ENCODE measurements at places on chromosomes 7 and 10.

GRCh38 chr7:129958643-129959470, 6.1 kb upstream of the UBE2H start:
- DNase-seq = no peak

DNA sequence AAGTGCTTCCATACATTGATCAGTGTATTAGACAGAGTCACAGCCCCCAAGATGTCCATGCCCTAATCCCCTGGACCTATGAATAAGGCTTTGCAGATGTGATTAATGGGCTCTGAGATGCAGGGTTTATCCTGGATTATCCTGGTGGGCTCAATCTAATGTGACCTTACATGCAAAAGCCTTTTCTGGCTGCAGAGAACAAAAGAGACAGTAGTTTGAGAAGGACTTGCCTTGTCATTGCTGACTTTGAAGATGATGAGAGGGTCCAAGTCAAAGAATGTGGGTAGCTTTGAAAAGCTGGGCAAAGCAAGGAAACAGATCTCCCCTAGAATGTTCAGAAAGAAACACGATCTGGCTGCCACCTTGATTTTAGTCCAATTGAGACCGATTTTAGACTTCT, 238.7 kb downstream of the CCSER2 start:
- no peak for DNase-seq

- no peak for DNase-seq
These were observed 147.2 kb downstream of the SFMBT2 start for GRCh38 chr10:7263616-7264015.

DNA sequence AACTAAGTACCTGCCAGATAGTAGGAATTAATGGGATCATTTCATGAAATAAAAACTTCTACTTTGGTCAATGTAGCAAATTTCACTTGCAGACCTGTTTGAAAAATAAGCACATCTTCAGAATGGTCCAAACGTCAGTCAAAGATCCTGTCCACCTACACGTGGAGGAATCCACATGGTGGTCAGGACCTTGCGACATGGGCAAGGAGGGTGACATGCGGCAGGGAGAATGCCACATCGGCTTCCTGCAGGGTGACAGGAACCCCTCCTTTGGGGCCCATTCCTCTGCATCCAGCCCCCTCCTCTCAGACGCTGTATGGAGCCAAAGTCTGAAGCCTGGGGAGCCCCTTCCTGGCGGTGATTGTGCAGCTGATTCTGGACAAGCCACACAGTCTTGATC, 95.5 kb upstream of the MGMT start:
- DNase-seq = no peak

DNA sequence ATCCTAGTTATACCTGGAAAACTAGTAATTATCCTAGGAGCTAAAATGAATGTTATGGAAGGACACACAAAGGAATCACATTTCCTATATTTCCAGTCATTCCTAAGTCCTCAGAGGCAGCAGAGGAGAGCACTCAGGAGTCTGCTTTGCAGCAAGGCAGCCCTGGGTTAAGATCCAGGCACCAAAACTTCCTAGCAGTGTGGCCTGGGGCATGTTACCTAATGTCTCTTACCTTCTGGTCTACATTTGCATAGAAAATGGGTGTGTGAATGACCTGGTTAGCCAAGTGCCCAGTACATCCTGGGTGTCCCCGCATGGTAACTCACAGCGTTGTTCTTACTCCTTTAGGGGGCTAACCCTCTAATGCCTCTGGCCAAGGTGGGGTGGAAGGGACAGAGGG, 135.9 kb downstream of the TAX1BP1 start:
- no peak for DNase-seq

GRCh38 chr10:3961082-3961481, 176.1 kb upstream of the KLF6 start:
- no peak for DNase-seq

DNA sequence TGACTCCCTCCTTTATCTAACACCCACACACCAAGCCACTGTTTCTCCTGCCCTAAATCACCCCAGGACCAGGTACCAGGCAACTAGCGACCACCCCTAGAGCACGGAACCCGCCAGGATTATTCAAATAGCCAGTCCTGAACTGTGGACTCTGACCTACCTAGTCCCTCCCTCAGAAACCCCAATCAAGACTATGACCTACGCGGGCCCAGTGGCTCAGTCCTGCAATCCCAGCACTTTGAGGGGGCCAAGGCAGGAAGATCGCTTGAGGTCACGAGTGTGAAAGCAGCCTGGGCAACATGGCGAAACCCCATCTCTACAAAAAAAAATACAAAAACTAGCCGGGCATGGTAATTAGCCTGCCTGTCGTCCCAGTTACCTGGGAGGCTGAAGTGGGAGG, 232.8 kb upstream of the FOXK1 start:
- no peak for DNase-seq

DNA sequence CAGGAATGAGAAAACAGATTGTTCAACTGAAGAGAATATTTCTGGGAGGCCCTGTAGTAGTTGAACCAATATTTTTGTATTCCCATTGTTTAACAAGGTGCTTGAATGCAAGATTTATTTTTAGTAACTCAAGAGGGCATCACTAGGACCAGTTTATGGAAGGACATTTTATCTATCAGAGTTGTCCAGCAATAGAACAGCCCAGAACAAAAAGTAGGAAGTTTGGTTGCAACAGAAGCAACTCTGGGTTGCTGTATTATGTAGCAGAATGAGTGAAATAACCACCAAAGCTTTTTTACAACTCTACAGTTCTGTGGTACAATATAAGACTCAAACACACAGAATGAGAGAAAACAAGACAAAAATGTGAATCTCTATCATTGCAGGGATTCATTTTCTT, 34.7 kb downstream of the CPED1 start:
- DNase-seq = no peak

DNA sequence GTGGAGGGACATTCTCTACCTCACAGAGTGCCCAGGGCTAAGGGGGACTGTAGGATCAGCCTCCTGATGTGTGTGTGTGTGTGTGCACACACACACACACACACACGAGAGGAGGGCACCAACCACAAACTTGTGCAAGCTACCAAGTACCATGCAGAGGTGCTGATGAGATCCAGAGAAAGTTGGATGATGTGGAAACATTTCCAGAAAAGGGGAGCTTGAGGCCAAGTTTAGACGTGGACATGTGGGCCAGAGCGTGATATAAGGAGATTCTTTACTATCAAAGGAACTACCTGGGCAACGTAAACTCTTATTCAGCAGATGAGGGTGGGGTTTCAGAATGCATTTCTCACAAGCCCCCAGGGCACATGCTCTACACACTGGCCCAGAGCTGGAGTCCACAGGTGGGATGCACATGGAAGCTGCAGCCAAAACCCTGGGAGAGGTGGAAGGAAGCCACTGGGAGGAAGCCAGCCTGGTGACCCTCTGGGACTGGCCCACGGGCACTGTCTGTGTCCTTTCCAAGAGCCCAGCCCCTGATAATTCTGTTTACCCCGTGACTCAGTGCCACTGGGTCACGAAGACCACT, 53.5 kb downstream of the DLG5 start:
- DNase-seq = no peak

DNA sequence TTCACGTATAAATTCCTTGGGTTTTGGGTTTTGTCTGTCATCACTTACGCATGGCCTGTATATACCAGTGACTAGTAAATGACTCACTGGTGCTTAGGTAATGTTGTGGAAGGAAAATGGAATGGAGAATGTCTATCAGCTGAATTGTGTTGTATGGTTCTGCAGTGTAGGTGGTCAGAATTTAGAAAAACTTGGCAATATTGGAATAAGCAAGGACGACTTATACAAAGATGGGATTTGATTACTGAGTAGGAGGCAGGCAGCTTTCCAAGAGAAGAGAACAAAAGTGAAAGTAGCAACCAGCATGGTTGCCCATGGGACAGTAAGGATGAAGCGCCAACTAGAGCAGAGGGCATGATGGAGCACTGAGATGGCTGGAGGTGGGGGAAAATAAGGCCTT, 168.6 kb upstream of the CSTF2T start:
- DNase-seq = no peak

DNA sequence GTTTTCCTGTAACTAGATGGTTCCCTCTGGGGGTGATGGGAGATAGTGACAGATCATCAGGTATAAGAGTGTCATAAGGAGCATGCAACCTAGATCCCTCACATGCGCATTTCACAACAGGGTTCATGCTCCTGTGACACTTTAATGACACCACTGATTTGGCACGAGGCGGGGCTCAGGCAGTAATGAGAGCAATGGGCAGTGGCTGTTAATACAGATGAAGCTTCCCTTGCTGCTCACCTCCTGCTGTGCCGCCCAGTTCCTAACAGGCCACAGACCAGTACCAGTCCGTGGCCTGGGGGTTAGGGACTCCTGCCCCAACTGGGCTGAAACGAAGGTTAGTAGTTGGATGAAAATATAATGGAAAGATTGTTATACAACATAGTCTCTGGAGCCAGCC, 201.6 kb upstream of the LRRN3 start:
- no peak for DNase-seq

- DNase-seq = peak; percentile 71
These were observed 41.8 kb downstream of the BLNK start for GRCh38 chr10:96229568-96230030.

GRCh38 chr7:143049362-143049761, 2.8 kb upstream of the OR6V1 start:
- DNase-seq = no peak

DNA sequence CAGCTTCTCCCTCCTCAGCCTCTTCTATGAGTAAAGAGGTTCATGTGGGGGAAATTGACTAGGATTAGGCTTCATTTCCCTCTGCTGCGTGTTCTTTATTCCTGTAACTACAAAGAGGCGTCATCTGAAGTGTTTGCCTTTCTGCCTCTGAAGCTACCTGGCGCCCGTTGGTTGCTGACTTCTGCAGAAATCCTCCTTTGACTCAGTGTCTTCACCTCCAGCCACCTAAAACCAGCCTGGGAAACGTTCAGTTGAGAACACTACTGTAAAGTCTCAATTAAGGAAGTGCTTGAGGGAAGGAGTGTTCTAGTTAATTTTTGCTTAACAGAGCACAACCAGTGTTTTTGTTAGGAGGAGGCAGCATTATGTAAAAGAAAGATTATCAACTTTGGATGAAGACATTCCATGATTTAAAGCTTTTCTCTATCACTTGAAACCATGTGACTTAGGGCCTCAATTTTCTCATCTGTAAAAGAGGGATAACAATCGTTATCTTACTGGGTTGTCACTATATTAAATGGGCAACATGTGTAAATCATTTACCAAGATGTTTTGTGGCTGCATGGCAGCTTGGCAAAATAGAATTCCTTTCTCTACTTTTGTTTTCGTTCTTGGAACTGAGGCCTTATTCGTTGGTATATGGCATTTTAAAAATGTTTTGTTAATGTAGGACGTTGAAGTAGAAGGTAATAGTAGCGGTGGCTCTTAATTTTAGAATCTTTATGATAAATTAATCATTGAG, 642.9 kb downstream of the SDK1 start:
- DNase-seq = no peak

DNA sequence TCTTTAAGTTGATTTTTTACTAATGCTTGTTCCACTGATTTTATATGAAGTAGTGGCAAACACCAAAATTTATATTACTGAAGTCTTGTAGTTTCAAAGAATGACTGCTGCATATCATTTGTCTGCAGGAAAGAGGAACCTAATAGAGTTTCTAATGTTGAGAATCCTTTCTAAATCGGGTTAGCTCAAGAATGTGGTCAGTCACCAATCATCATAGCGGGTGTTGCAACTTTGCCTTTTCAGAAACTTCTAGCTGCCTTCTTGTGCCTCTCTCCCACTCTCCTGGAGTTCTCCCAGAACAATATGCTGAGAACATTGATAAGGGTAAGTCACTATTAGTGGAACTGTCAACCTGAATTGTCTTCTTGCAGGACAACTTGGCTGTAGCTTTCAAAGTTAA, 524.8 kb upstream of the SORCS1 start:
- no peak for DNase-seq

- DNase-seq = no peak
These were observed at the start of gene GPNMB for GRCh38 chr7:23246555-23246954. Gene GPNMB (plus strand): TSS chr7:23246775. CDS start chr7:23246858, 83 bp downstream.

- DNase-seq = no peak
These were observed 158.6 kb downstream of the ZEB1 start for GRCh38 chr10:31477584-31477983.

DNA sequence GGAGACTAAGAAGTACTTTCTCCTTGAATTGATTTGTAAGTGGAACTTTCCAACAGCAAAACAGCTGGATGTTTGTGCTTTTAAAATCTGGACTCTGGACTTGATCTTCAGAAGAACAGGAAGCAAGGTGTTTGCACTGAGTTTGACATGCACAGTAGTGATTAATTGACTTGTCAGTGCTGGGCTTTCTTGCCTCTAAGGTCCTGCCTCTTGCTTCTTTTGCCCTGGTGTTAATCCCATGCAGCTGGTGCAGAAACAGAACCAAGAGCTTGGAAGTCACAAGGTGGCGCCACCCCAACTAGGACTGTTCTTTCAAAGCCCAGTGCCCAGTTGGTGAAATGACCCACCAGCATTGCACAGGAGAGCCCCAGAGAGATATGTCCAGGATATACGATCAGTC, 66.8 kb upstream of the SEPHS1 start:
- DNase-seq = no peak

DNA sequence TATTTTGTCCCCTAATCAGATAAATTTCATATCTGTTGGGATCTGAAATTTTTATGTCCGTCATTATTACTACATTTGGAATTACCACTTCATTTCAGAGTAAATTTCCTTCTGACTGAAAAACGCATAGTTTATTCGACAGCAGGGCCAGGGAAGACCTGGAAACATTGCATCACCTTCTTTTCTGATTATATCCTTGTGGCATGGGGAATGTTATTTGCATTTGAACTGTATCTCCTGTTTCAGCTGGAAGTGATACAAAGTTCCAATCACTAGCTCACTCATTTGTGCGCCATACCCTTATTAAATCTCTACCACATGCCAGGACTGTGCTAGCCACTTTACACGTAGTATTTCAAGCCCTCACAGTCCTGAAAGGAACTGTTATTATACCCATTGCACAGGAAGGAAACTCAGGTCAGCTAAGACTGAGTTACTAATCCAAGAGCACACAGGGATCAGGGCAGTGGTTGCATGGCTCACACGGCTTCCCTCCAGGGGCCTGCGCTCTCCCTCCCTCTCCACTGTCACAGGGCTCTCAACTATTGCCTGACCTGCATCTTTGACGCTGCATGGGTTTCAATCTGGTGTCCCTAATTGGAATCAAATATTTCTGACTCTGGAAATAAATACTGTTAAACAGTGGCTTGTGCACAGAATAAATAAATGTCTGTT, 84.4 kb upstream of the NANOS1 start:
- DNase-seq = no peak

DNA sequence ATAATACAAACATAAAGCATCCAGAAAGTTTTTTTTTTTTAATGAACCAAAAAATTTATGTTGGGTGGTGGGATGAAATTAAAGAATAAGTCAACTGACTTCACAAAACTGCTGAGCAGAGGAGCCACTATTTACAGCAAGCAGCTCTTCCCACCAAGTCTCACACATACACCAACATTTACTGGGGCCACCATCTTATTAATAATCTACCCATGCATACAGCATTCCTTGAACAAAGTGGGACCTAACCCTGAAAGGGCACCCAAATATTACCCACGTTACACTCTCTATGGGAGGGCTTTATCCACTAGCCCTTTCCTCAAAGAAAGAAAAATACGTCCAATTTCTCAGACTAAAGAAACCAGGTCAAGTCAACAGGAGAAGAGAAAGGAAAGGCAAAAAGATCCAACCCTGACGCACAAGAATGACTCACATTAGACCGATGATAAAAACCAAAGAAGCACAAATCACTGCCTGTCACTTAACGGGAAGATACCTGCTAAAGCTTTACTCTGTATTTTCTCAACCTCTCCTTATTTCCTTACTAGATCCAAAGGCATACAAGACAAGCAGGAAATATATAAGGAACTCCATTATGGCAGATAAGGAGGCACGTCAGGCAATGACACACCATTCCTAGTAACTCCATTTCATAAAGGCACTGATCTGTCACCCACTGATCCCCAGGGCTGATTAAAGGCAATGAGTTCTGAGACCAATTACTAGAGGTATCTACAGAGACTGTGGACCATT, 141.8 kb upstream of the ASAH2 start:
- no peak for DNase-seq

Data from activated B cell treated with CpG ODN at 0.5 μM for 24 hours (primary cell).